AG20443 (cell line): ENCODE measurements at places on chromosomes 13 and 19.
A peak's percentile ranks its signal among the peaks of the same experiment; 100 is the strongest.

DNA sequence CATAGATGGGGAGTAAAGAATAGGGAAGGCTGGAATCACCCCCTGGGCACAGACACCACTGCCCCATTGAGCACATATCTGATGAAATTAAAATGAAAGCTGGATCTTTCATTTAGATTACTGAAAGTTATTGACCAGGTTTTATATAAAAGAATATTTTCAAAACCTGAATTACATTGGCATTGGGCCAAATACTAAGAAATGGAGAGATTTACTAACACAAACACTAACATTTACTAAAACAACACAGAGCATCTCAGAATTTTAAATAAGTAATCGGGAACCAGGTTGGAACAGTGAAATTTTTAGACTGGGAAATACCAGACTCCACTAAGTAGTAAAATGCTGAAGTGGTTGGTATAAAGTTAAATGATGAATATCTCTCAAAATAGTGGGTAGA is 88.9 kb downstream of the HS6ST3 start:
- DNase-seq, result no peak

GRCh38 chr19:30512176-30513081 is 140.2 kb downstream of the ZNF536 start:
- peak; percentile 38 for DNase-seq

DNA sequence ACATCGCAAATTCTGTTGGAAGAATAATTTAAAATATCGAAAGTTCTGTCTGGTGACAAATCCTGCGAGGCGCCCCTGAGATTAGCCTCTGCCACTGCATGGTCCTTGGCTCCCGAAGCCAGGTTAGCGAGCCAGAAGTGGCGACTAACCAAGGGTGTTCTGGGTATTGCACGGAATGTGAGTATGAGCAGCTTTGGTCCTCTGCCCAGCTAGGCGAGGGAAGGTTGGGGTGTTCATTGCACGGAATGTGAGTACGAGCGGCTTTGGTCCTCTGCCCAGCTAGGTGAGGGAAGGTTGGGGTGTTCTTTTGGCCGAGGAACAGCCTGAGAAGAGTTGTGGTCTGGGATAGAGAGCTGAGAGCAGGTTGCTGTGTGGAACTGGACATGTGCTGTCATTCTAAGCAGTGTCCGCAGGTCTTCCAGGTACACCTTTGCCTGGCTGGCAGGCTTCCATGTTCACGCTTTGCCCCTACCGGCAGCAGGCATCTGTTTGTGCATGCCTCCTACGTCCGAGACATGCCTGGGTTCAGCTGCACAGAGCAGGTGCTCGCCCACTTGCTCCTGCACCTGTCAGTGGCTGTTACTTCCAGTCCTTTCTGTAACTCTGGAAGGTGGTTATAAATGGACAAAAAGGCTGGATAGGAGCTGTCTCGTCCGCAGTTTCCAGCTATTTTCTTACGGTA is 18.3 kb upstream of the TEX29 start:
- no peak for DNase-seq

DNA sequence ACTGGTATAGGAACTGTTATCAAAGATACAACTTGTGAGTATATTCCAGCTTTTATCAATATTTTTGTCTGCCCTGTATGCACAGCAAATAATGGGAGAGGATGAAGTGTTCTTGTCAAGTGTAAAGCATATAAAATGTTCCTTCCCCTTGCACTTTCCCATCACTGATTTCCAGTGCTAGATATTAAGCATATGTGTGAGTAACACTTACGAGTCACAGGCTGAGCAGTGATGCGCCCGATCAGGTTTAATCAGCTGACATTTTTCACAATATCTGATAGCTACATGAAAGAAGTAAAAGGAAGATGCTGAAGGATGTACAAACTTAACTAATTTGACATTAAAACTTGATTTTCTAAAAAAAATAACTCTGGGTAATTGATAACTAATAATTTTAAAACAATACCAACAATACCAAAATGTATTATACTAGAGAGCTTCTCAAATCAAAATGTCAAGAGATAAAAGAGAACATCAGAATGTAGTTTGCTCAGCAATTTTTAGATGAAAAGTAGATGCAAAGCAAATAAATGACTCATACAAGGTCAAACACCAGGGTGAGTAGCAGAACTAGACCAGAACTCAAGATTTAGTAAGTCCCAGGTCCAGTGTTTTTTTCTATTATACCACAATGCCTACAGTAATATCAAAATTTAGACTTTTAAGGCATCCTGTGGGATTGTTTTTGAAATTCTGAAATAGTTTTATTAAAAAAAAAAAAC is 56.4 kb downstream of the ZDHHC20 start:
- peak; percentile 18 for DNase-seq

DNA sequence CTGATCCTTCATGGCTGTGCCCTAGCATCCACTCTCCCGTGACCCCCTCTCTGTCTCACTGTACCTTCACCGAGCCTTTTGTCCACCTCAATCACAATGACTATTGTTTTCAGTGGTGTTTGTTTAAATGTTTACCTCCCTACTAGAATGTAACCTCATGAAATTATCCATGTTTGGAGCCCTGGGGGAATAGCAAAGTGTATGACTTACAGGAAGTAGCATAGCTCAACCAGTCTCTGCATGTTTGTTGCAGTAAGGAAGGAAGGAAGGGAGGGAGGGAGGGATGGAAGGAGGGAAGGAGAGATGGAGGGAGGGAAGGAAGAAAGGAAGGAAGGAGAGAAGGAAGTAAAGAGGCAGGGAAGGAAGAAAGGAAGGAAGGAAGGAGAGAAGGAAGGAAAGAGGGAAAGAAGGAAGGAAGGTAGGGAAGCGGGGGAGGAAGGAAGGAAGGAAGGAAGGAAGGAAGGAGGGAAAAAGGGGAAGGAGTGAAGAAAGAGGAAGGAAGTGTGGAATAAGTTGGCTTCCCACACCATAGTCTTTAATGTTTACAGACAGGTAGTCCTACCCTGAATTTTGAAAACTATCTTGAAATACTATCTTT is 421.4 kb downstream of the COG6 start:
- DNase-seq, result no peak

GRCh38 chr13:26968431-26969341 is 202.9 kb downstream of the USP12 start:
- DNase-seq, result no peak

- DNase-seq, result no peak
Observed at GRCh38 chr19:11478167-11479089, 2.4 kb downstream of the ELAVL3 start.

GRCh38 chr19:18373892-18374629 is 11.9 kb upstream of the GDF15 start:
- peak; percentile 95 for DNase-seq

GRCh38 chr19:10966809-10967208 is 6.0 kb downstream of the SMARCA4 start:
- DNase-seq, result no peak

DNA sequence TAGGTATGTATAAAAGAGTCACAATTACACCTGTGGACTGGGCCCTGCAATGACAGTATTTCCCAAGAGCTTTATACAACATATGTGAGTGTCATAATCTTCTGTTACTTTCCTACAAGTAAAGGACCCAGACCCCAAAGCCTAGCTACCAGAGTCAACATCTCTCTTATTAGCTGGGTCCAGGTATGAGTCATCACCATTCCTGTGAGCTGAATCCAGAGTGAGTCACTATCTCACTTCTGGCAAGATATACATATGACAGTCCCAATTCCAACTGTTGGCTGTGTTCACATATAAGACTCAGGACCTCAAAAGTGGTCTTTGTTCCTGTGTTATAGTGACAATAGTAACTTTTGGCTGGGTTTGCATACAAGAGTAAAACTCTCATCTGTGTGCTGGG is 46.7 kb downstream of the ZNF729 start:
- DNase-seq, result no peak

DNA sequence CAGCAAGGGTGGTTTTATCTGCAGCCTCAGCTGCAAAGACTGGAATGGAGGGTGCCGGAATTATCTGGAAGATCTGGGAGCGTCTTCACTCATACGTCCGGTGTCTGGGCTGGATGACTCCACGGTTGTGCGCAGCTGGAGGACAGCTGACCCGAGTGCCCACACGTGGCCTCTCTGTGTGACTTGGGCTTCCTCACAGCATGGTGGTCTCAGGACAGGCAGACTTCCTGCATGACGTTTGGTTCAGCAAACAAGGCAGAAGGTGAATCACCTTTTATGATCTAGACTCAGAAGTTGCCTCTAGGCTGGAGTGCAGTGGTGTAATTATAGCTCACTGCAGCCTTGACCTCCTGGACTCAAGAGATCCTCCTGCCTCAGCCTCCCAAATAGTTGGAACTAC is 33.2 kb downstream of the CACNG6 start:
- no peak for DNase-seq

DNA sequence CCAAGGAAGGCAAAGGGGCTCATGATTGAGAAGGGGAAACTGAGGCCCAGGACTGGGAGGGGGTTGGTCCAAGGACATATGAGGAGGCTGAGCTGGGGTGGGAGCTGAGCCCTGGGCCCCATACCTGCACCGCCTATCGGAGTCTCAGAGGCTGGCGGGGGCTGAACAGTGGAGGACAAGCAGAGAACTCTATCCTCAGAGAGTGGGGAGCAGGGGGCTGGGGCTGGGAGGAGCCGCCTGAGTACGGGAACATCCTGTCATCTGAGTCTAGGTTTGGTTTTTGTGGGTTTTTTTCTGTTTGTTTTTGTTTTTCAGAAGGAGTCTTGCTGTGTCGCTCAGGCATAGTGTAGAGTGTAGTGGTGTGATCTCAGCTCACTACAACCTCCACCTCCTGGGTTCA is 6.2 kb downstream of the ARRDC2 start:
- DNase-seq, result no peak

- peak; percentile 75 for DNase-seq
Observed at GRCh38 chr13:23570099-23570920, at the start of gene TNFRSF19. TNFRSF19 (plus strand) TSS chr13:23570412; CDS start chr13:23590184, 19,772 bp downstream.

DNA sequence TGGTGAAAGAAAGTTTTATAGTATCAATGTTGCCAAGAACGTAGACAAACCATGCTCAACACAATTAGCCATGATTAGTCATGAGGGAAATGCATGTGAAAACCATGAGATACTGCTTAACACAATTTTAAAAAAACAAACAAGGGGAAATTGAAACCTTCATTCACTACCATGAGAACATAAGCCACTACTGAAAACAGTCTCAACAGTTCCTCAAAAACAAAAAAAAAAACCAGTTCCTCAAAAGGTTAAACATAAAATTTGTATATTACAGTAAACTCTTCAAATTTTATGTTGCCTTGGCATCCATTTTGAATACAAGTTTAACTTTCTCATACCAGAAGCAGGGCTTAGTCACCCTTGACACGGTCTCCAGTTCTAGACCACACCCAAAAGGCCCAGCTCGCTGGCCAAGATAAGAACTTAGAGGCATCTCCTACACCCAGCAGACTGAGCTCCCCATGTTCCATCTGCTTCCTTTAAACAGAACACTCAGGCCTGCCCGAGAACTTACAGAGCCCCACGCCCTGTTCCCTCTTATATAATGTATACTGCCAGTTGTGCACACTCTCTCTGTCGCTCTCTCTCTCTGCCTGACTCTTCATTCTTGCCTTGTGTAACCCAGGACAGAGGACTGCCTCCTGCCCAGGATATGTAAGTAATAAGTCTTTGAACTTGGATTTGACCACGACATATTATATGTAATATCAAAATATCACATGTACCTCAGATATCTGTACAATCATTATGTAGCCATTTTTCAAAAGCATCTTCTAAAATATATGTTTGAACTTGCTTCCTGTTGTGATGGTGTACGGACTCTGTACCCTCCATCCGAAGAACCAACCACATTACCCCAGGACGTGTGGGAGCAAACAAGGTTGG is 67.4 kb downstream of the STK24 start:
- peak; percentile 89 for DNase-seq

DNA sequence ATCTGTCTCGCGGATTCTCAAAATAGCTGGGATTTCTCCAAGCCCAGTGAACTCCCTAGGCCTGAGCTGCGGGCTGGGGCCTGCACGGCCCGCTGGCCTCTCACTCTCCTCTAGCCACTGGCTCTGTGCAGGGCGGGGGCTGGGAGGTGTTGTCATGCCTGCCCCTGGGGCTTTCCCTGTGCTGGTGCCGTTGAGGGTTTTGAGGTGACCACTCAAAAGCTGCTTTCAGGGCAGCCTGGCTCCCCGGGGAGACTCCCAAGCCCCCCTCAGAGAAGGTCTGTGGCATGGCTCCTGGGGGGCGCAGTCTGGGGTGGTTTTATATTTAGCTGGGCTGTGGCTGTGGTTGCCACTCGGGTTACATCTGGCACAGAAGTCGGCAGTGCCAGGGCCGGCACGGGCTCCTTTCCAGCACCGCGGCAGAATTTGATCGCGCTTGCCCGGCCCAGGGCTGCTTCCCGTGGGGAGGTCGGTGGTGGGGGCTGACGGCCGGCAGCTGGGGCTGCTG is 10.0 kb downstream of the NDUFB7 start:
- no peak for DNase-seq

DNA sequence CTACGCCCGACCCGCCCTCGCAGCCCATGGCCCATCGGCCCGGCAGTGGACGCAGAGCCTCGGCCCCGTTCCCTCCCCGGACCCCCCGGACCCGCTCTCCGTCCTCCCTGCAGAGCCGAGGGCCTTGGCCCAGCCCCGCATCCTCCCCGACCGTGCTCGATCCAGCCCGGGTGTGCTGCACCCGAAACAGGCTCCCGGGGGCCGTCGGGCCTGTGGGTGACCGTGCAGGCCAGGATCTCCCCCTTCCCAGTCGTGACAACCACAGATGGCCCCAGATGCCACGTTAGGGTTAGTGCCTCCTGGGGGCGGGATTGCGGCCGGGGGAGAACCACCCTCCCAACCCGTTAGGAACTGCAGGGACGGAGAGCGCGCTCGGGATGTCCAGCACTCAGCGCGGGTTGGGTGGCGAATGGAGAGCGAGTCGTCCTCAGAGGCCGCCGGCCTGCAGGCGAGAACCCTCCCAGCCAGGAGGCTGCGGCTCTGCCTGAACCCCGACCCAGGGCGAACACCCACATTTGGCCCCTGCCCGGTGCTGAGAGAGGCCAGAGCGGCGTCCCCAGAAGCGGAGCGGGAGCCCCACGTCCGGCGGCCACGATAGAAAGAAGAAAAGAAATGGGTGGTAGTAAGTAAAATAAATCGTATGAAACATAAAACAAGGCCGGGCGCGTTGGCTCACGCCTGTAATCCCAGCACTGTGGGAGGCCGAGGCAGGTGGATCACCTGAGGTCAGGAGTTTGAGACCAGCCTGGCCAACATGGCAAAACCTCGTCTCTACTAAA is 6.7 kb upstream of the MADCAM1 start:
- peak; percentile 63 for DNase-seq

- no peak for DNase-seq
Observed at GRCh38 chr19:5094768-5095567, 126.1 kb downstream of the KDM4B start.

DNA sequence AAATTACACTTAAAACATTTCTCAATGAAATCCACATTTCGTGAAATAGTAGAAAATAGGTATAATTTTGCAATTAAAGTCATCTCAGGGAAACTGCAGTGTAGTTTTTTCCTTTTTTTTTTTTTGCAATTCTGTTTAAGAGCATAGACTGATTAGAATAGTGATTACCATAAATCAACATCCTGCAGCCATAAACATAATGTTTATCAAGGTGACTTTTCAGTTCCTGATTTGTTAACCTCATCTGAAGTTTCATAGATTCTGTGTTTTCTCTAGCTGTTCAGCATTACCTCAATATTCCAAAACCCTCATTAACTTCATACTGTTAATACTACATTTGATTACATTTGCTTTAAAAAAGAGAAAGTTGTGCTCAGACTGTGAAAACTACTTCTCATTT is 286.3 kb upstream of the DACH1 start:
- no peak for DNase-seq
